GM23338 (cell line): ENCODE measurements at places on chromosomes 11 and 22. TPM values are rescaled to one million over a fixed set of nuclear protein-coding genes. Genes with fewer than 3 reads are reported as not detected.

SAA4 gene
- total RNA-seq: not detected in 2 replicates

PRG3 gene
- not detected in 2 replicates for total RNA-seq

HTATIP2 gene
- total RNA-seq: 45.0 and 45.2 TPM in 2 replicates

PRRG4 gene
- total RNA-seq: 1.9 and 2.2 TPM in 2 replicates

TRAF6 gene
- total RNA-seq: 6.4 and 10.5 TPM in 2 replicates

MN1 gene
- total RNA-seq: 6.8 and 7.2 TPM in 2 replicates

OR2AG2 gene
- 0.31 and 0.45 TPM in 2 replicates for total RNA-seq

ELFN2 gene
- 0.35 and 0.62 TPM in 2 replicates for total RNA-seq
